ENCODE measurements at places on chromosomes 2 and 18.

GRCh38 chr2:12318427-12319057 is 398.2 kb upstream of the TRIB2 start:
- no peak overlapping the region for H3K4me3 ChIP-seq
- no peaks in the 10 kb centered on the region for H3K36me3 ChIP-seq
- peaks cover 4% of the 10 kb centered on the region for H3K4me1 ChIP-seq
- no peak overlapping the region for H3K27ac ChIP-seq

GRCh38 chr2:183069174-183069573 is 9.4 kb upstream of the DUSP19 start:
- no peaks in the 10 kb centered on the region for H3K36me3 ChIP-seq
- no peaks in the 10 kb centered on the region for H3K27me3 ChIP-seq
- H3K4me1 ChIP-seq: no peaks in the 10 kb centered on the region
- no peak overlapping the region for H3K4me3 ChIP-seq
- DNase-seq: no peak

DNA sequence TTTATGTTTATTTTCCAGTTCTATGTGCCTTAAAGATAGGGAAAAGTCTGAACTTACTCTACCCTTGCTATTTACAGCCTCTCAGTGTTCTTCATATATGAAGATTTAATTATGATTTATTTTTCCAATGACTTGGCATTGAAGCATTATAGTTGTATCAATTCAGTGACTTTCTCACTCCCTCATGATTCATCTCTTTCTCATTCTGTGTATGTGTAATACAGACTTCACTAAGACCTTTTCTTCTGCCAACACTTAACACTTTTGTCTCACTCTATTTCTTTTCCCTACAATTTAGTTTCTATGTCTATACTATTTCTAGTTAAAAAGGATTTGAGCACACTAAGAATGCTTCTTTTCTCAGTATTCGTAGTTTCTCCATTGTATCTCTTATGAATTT is 1470.3 kb upstream of the ACVR2A start:
- H3K4me3 ChIP-seq: no peak overlapping the region
- no peaks in the 10 kb centered on the region for H3K36me3 ChIP-seq
- no peaks in the 10 kb centered on the region for H3K4me1 ChIP-seq
- H3K27ac ChIP-seq: no peak overlapping the region
- DNase-seq: no peak
- no peaks in the 10 kb centered on the region for H3K27me3 ChIP-seq

- no peak overlapping the region for H3K4me3 ChIP-seq
- H3K36me3 ChIP-seq: no peaks in the 10 kb centered on the region
- no peaks in the 10 kb centered on the region for H3K27me3 ChIP-seq
- H3K4me1 ChIP-seq: no peaks in the 10 kb centered on the region
- DNase-seq: no peak
Measured at GRCh38 chr2:120629241-120629895, 106.3 kb upstream of the GLI2 start.

- no peak overlapping the region for H3K27ac ChIP-seq
- peaks cover 7% of the 10 kb centered on the region for H3K27me3 ChIP-seq
- H3K36me3 ChIP-seq: no peaks in the 10 kb centered on the region
- H3K4me1 ChIP-seq: no peaks in the 10 kb centered on the region
Measured at GRCh38 chr2:53515435-53516332, 251.9 kb upstream of the CHAC2 start.

GRCh38 chr2:66729416-66730330 is 294.7 kb downstream of the MEIS1 start:
- no peaks in the 10 kb centered on the region for H3K27me3 ChIP-seq
- no peaks in the 10 kb centered on the region for H3K4me1 ChIP-seq
- no peak overlapping the region for H3K27ac ChIP-seq
- H3K36me3 ChIP-seq: no peaks in the 10 kb centered on the region
- no peak for DNase-seq

DNA sequence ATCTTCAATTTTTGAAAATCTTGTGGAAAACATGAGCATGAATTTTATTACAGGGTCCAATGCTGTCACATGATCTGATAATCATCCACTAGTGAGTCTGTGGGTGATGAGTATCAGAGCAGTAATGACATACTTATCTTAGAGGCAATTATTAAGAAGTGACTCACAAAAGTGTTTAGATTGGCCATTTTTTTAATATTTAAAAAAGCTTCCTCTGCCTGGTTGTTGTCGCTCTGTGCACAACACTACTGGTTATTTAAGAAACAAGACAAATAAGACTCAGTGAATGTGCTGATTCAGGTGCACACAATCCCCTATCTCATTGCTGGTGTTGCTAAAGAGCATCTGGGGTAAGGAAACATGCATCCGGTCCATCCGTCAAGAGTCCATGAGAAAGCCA is 665.8 kb upstream of the ZEB2 start:
- no peaks in the 10 kb centered on the region for H3K36me3 ChIP-seq
- no peaks in the 10 kb centered on the region for H3K27me3 ChIP-seq
- H3K27ac ChIP-seq: no peak overlapping the region
- H3K4me3 ChIP-seq: no peak overlapping the region

DNA sequence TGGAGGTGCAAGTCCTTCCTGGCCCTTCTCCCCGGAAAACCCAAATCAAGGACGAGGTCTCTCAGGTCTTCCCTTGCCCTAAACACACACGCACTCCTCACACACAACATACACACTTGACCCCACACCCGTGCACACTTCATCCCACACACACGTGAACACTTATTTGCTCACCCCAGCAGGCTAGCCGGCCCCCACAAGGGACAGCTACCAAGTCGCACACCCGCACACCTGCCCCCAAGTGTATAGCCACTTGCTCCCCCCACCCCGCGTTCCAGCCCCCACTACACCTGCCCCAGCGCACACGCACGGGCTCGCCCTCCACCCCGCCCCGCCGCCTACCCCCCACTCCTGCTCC is 359 bp downstream of the TGFBRAP1 start:
- peak overlapping the region; percentile 81 for H3K4me3 ChIP-seq

- H3K36me3 ChIP-seq: no peaks in the 10 kb centered on the region
- no peak overlapping the region for H3K27ac ChIP-seq
- H3K4me1 ChIP-seq: peaks cover 6% of the 10 kb centered on the region
- no peak overlapping the region for H3K4me3 ChIP-seq
- DNase-seq: no peak
Measured at GRCh38 chr2:25817630-25818029, 60.7 kb downstream of the ASXL2 start.

DNA sequence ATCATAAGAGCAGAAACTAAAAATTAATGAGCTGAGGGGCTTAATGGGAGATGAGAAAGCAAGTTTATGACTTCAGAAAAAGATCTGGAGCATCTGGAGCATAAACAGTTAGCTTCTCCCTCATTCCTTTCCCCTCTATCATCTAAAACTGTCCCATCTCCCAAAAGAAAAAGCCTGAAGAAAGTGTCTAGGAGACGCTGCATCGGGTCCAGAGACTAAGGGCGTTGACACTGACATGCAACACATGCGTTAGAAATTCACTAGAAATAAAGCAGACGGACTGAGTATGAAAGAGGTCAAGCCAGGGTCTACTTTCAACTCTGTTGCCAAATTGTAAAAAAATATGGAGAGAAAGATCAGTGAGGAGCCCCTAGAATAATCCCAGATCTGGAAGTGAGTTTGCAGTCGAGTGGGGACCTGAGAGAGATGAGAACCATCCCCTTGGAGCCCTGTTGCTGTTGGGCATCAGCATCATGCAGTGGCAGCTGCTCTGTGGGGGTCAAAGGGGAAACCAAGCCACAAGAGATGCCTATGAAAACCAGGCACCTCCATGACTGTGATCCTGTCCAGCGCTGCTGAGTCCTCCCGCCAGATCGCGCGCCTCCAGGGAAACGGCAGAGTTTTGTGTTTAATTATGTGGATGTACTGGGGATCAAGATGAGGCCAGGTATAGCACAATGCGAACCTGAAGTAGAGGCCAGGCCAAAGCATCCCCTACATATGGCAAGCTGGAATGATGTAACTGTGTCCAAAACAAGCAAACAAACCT is 13.9 kb downstream of the ANTXR1 start:
- H3K27ac ChIP-seq: no peak overlapping the region
- H3K4me1 ChIP-seq: no peaks in the 10 kb centered on the region
- no peak overlapping the region for H3K4me3 ChIP-seq
- H3K27me3 ChIP-seq: peaks cover 6% of the 10 kb centered on the region
- no peak for DNase-seq

GRCh38 chr2:45289997-45290709 is 280.9 kb upstream of the SIX2 start:
- H3K27me3 ChIP-seq: no peaks in the 10 kb centered on the region
- no peaks in the 10 kb centered on the region for H3K4me1 ChIP-seq
- H3K4me3 ChIP-seq: no peak overlapping the region
- H3K36me3 ChIP-seq: no peaks in the 10 kb centered on the region
- no peak for DNase-seq

- H3K27ac ChIP-seq: no peak overlapping the region
- no peaks in the 10 kb centered on the region for H3K36me3 ChIP-seq
- H3K4me3 ChIP-seq: no peak overlapping the region
- H3K4me1 ChIP-seq: no peaks in the 10 kb centered on the region
Measured at GRCh38 chr2:54262015-54262765, 6.2 kb upstream of the TSPYL6 start.

- peak; percentile 78 for DNase-seq
- peaks cover 94% of the 10 kb centered on the region for H3K4me1 ChIP-seq
- H3K27me3 ChIP-seq: no peaks in the 10 kb centered on the region
Measured at GRCh38 chr18:77063260-77063659, 69.3 kb downstream of the MBP start.

DNA sequence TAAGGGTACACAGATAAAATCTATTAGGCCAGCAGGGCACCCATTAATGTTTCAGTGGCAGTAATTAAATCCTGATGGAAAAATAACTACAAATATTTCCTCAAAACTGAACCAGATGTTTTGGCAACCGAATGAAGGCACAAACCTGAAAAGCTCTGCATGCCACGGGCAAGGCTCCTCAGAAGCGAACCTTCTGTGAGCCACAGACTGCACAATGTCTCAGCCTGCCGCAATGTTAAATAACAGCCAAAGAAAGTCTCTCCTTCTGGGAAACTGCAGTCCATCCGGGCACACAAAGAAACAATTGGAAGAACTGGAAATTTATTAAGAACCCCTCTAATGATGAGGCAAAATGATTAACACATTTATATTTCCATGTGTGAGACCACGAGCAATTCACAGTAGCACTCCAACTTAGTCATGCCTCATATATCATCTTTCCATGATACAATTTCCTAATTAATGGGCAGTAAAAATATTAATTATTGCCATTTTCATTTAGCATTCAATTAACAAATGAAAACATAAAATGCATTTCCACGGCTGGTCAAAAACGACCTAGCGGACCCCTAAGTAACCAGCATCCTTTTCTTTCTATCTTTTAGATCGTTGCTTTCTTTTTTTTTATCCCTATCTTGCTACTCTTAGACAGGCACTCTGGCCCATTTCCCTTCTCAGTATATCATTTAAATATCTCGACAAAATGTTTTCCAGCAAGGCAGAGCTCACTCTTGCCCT is 237.5 kb downstream of the EPHA4 start:
- no peaks in the 10 kb centered on the region for H3K36me3 ChIP-seq
- H3K27ac ChIP-seq: no peak overlapping the region
- DNase-seq: no peak

DNA sequence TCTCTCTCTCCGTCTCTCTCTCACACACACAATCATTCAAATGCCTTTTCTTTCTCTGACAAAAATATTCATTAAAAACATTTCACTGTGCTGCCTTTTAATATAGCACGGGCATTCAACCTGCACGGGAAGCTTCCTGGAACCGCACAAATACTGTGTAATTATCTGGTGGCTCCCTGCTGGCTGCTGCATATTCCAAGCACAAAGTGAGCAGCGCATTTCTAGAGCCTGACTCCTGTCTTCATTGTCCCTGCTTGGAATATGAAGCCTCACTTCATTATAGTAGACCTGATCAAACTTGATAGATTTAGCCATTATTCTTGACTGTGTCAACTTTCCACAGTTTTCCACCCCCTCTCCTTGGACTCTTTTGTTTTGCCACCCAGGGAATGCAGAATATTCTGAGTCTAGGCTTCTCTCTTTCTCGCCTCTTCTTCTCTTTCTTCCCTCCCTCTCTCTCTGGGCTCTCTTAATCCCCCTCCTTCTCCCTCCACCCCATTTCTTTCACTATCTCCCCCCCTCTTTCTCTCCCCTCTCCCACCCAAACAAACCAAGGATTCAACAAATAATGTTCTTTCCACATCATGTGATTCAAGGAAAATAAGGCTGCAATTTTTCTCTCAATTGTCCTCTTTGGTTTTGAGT is 672.1 kb upstream of the FANCL start:
- H3K27me3 ChIP-seq: no peaks in the 10 kb centered on the region
- DNase-seq: no peak
- H3K4me1 ChIP-seq: no peaks in the 10 kb centered on the region
- no peaks in the 10 kb centered on the region for H3K36me3 ChIP-seq

DNA sequence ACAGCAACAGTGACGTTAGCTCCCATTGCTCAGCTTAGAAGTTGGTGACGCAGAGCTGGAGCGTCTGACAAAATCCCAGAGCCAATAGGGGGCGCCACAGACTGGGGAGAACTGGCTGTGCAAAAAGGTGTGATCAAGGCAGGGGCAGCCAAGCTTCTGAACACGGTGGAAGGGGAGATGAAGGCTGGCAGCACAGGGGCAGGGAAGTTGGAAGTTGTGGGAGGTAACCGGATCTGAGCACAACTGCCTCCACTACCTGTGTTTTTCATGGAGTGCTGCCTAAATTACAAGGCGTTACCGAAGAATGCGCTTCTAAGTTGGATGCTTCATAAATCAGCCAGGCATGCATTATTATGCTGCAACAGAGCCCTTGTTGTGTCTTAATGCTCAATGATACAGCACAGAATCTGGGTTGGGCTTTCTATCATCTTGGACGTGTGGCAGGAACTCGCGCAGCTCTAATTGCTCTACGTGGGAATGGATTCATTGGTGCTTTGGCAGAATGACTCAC is 370.0 kb downstream of the SLC4A3 start:
- H3K36me3 ChIP-seq: no peaks in the 10 kb centered on the region
- H3K4me3 ChIP-seq: no peak overlapping the region
- no peak overlapping the region for H3K27ac ChIP-seq
- H3K27me3 ChIP-seq: no peaks in the 10 kb centered on the region
- no peaks in the 10 kb centered on the region for H3K4me1 ChIP-seq

DNA sequence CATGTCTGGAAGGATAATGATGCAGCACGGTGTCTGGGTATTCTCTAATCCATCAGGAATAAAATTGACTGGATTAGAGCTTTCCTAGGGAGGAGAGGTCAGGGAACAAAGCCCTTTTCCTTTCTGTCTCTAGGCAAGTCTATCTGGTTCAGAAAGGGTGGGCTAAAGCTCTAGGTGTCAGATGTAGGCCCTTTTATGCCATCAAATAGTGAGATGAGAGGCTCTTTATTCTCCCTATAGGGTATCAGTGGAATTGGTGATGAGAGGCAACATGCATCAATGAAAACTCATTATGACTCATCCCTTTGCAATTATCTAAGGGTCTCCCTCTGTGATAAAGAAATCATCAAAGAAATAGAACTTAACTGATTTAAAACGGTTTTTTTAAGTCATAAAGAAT is 328.0 kb upstream of the CRIM1 start:
- H3K36me3 ChIP-seq: no peaks in the 10 kb centered on the region
- no peak overlapping the region for H3K4me3 ChIP-seq
- no peak overlapping the region for H3K27ac ChIP-seq
- no peak for DNase-seq
